Hepatocyte (in vitro differentiated cells): ENCODE measurements at places on chromosomes 3 and 15.

GRCh38 chr3:166554023-166554422 lies 716.8 kb upstream of the BCHE start:
- no peak overlapping the region for H3K4me3 ChIP-seq
- no peaks in the 10 kb centered on the region for H3K27me3 ChIP-seq
- no peaks in the 10 kb centered on the region for H3K36me3 ChIP-seq
- no peak overlapping the region for H3K27ac ChIP-seq
- H3K4me1 ChIP-seq = no peaks in the 10 kb centered on the region
- no peak for DNase-seq

DNA sequence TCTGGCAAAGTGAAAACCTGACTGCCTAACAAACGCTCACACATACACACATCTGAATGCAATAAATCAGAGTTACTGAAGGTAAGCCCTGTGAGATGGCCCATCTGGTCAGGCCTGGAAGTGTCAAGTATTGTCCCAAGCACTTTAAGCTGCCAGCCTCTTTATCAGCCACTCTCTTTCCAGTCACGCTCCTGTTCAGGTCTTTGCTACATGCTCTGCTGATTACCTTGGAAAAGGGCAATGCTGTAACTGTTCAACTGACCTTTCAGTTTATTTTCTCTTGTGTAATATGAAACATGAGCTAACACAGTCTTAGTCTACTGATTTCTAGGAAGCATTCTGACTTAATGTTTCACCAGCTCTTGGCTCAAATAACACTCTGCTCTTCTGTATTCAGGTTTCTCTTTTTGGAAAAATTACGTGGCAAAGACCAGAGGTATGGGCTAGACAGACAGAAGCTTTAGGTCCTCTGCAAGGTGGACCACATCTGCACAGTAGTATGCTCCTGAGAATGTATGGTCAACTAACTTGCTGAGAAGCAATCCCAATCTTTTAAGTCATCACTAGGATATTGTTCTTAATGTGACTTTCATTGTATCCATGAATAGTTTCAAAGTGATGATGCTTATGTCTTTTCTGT lies 44.5 kb downstream of the GBE1 start:
- H3K36me3 ChIP-seq = no peaks in the 10 kb centered on the region
- peak overlapping the region; percentile 21 for H3K27ac ChIP-seq
- peak; percentile 65 for DNase-seq
- H3K4me1 ChIP-seq = no peaks in the 10 kb centered on the region

DNA sequence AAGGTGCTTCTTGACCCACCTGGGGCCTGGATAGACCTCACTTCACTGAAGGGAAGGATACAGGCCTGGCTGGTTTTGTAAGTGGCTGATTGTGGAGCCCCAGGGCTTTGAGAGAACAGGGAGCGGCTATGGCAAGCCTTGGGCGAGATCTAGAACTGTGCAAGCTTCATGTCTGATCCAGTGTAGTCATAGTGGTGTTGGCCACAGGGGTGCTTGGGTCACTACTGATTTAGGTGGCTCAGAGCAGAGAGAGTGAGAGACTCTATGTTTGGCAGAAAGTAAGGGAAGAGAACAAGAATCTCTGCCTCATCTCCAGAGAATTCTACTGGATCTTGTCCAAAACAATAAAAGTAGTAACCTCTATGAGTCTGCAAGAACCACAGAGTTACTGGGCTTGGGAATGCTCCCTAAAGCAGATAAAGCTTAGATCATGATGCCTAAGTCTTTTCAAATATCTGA lies 394.2 kb upstream of the EPHA3 start:
- H3K36me3 ChIP-seq = no peaks in the 10 kb centered on the region
- no peaks in the 10 kb centered on the region for H3K4me1 ChIP-seq
- no peak overlapping the region for H3K27ac ChIP-seq
- no peak overlapping the region for H3K4me3 ChIP-seq
- DNase-seq = no peak

DNA sequence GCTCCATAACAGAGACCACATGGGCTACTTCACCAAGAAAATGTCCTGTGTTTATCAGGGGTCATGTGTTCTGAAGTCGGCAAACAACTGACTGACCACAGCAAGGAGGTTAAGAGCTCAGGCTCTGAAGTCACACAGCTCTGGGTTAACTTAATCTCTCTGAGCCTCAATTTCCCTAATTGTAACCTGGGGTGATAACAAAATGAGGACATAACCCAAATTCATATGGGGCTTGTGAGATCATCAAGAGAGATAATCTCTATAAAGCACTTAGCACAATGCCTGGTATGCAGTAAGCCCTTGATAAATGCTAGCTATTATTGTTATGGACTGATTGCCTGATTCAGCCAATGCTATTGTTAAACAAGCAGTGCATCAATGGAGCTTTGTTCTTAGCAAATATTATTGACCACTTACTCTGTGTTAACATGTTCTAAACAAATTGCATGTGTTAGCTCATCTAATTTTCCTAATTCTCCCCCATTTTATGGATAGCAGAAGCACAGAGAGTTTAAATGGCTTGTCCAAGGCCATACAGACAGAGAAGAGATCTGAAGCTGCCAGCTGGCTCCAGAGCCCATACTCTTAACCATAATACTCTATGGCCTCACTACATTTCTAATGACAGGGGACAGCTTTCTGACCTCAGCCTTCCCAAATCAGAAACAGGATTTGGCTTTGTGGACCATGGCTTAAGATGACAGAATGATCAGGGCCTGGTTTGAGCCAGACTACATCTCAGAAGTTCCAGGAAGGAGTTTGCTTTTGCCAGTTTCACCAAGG lies 78.3 kb downstream of the SHQ1 start:
- peaks cover 14% of the 10 kb centered on the region for H3K4me1 ChIP-seq
- H3K27me3 ChIP-seq = no peaks in the 10 kb centered on the region
- H3K4me3 ChIP-seq = no peak overlapping the region
- H3K36me3 ChIP-seq = no peaks in the 10 kb centered on the region
- no peak for DNase-seq
- H3K27ac ChIP-seq = no peak overlapping the region

GRCh38 chr3:16151109-16151508 lies 23.4 kb upstream of the GALNT15 start:
- H3K27me3 ChIP-seq = no peaks in the 10 kb centered on the region
- H3K4me1 ChIP-seq = no peaks in the 10 kb centered on the region
- no peak overlapping the region for H3K27ac ChIP-seq
- no peak overlapping the region for H3K4me3 ChIP-seq
- DNase-seq = peak; percentile 43

GRCh38 chr3:189455641-189456417 lies 175.4 kb upstream of the TP63 start:
- no peaks in the 10 kb centered on the region for H3K27me3 ChIP-seq
- H3K4me1 ChIP-seq = no peaks in the 10 kb centered on the region
- H3K27ac ChIP-seq = no peak overlapping the region
- no peak overlapping the region for H3K4me3 ChIP-seq

DNA sequence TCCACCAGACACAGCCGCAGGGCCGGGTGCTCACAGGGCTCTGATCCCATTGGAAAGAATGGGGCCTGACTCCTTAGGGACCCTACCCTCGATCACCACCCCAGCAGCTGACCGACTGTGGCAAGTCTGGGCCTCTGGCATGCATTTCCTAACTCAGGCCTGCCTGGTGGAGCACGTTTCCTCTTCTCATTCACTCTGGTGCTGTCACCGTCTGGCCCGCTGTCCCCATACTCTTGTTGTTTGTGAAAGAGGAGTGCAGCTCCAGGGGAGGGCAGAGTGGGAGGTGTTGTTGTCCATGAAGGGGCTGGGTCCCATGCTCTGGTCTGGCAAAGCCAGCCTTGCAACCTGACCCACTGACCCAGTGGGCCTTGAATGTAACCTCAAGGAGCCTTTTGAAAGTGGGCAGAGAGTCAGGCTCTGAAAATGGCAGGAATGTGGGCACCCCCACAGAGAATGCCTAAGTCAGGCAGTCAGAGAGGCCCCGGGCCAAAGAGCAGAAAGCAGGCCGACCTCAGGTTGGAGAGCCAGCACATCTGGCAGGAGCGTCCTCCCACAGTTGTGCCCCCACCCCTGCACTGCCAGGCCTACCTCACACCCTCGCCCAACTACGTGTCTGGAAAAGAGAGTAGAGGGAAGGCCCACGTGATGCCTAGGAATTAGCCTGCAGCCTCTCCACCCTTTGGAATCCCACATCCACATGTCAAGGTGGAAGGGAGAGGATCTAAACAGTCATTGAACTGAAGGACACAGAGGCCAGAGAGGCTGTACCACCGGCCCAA lies 10.9 kb downstream of the SEMA7A start:
- H3K36me3 ChIP-seq = no peaks in the 10 kb centered on the region
- peaks cover 14% of the 10 kb centered on the region for H3K4me1 ChIP-seq
- no peak for DNase-seq
- no peaks in the 10 kb centered on the region for H3K27me3 ChIP-seq
- no peak overlapping the region for H3K27ac ChIP-seq

DNA sequence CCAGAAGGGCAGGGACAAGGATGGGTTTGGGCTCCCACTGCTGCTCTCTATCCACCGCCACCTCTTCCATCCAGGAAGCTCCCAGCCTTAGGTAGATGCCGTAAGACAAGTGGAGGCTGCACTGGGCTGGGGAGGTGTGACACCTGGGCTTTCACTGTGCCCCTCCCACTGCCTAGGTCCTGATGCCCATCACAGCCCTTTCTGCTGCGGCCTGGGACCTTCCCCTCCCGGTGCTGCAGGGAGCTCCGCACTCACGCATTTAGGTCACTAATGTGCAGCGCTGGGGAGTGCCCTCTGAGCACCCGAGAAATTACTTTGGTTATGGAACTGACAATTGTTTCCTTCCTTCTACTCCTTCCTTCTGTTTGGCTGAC lies 850 bp downstream of the LTF start:
- H3K4me3 ChIP-seq = no peak overlapping the region
- no peaks in the 10 kb centered on the region for H3K36me3 ChIP-seq
- no peak for DNase-seq
- H3K27me3 ChIP-seq = peaks cover 6% of the 10 kb centered on the region
- no peaks in the 10 kb centered on the region for H3K4me1 ChIP-seq

DNA sequence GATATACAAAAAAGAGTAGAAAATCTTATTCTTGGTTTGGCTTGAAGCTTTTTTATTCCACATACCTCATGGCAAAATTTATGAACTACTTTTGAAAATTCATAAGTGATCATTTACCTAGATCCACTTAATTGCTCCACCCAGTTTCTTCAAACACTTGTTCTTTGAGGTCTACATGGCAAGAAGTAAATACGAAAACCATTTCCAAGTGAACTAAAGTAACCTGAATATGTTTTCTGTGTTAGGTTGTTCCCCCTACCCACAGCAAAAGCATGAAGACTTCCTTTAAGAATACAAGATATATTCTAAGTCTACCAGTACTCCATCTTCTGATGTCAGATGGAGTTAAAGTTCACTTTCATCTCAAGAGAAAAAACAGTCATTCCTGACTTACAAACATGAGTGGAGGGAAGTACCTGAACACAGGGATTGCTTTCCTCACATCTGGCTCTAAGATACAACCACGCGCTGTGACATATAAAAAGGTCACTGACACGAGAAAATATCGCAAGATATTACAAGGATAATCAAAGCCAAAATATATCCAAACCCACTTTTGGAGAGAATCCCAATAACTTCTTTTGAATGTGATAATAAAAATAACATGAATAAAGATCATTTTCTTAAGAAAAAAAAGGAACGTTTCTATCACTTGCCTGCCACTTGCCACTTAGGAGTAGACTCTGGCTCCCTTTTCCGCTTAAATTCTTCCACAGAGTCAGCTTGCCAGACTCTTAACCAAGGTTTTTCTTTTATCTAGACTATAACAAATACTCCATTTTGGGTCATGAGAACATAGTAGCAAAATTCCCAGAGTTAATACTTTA lies 424.5 kb downstream of the TIGIT start:
- no peak for DNase-seq
- H3K4me3 ChIP-seq = no peak overlapping the region
- H3K36me3 ChIP-seq = no peaks in the 10 kb centered on the region
- H3K27ac ChIP-seq = peak overlapping the region; percentile 54

- no peak overlapping the region for H3K27ac ChIP-seq
- no peaks in the 10 kb centered on the region for H3K27me3 ChIP-seq
- no peak overlapping the region for H3K4me3 ChIP-seq
- peaks cover 1% of the 10 kb centered on the region for H3K4me1 ChIP-seq
- DNase-seq = no peak
Observed at GRCh38 chr3:100630664-100631063, 21.3 kb downstream of the ADGRG7 start.

DNA sequence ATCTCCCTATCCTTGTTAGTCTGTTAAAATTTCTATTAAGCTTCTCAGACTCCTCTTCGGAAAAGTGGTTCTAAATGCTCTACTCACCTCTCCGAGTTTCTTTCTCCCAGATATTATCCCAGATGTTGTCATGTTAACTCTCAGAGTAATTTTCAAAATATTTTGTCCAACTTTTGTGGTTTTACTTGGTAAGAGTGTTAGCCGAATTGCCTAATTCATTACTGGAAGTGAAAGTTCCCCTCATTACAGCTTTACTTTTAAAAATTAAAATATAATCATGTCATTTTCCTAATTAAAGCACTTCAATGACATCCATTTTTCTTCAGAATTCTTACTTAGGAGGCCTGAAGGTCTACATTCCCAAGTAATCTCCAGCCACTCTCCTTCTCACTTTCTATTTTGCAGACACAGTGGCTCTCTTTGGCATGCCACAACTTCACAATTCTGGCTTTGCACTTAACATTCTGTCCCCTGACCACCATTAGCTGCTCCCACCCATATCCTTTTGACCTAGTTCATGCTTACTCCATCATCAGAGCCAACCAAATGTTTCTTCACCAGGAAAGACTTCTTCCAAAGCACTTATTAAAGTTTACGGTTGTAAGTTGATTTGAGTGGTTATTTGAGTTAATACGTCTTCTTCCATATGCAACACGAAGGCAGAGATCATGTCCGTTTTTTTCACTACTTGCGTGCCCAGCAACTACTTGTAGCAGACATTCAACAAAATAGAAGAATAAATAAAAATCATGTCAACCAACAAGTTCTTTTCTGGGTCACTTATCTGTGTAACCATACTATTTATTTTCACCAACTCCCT lies 10.2 kb upstream of the TIPARP start:
- no peak for DNase-seq
- no peaks in the 10 kb centered on the region for H3K27me3 ChIP-seq
- no peak overlapping the region for H3K4me3 ChIP-seq
- peaks cover 9% of the 10 kb centered on the region for H3K4me1 ChIP-seq
- H3K36me3 ChIP-seq = no peaks in the 10 kb centered on the region
- no peak overlapping the region for H3K27ac ChIP-seq

DNA sequence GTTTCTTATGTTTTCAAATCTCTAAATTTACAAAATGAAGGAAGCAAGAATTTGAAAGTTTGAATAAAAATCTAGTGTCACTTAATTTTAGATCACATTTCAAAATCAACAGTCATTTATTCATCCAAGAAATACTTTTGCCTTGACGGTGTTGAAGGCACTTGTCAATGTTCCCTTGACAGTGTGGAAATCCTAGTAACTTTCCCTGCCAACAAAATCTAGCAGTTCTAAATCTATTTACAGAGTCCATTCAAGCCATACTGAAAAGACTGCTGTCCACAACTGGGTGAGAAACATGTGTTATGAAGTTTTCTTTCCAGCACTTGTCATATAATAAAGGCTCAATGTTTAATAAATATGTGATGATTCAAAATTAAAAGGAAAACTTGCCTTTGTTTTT lies 8.6 kb upstream of the MAP2K5 start:
- H3K27ac ChIP-seq = no peak overlapping the region
- no peaks in the 10 kb centered on the region for H3K4me1 ChIP-seq
- no peak overlapping the region for H3K4me3 ChIP-seq
- H3K36me3 ChIP-seq = no peaks in the 10 kb centered on the region
- no peak for DNase-seq
